GM03348 (cell line): ENCODE measurements at places on chromosomes 2 and 18.

- peak; percentile 57 for DNase-seq
Observed at GRCh38 chr2:55431982-55432627, 12.4 kb upstream of the CCDC88A start.

DNA sequence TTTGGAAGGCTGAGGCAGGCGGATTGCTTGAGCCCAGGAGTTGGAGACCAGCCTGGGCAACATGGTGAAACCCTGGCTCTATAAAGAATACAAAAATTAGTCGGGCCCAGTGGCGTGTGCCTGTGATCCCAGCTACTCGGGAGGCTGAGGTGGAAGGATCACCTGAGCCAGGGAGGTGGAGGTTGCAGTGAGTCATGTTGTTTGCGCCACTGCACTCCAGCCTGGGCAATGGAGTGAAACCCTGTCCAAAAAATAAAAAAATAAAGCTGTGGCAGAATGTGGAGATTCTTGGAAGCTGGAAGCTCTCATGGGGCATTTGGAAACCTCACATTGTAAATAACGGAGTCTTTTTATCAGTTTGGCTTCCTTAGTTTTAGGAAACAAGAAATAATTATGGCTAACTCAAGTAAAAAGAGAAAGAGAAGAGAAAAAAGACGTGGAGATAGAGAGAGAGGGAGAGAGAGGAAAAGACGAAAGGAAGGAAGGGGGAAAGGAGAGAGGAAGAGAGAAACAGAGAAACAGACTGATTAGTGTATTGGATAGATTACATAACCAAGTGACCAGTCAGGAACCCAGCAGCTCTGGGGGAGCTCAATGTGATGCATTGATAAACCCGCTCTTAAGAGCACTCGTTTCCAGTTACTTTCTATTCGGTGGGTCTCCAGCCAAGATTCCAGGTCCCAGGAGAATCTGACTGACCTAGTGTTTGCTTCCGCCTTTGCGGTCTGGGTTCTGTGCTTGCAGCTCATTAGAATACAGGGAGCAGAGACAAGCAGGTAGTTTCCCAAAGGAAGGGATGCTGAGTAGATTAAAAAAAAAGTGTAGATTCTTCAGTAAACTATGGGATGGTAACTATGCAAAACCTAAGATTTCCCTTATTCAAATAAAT, 1.1 kb upstream of the SPAST start:
- peak; percentile 24 for DNase-seq

GRCh38 chr2:15389895-15390294, 171.2 kb downstream of the NBAS start:
- DNase-seq, result no peak

DNA sequence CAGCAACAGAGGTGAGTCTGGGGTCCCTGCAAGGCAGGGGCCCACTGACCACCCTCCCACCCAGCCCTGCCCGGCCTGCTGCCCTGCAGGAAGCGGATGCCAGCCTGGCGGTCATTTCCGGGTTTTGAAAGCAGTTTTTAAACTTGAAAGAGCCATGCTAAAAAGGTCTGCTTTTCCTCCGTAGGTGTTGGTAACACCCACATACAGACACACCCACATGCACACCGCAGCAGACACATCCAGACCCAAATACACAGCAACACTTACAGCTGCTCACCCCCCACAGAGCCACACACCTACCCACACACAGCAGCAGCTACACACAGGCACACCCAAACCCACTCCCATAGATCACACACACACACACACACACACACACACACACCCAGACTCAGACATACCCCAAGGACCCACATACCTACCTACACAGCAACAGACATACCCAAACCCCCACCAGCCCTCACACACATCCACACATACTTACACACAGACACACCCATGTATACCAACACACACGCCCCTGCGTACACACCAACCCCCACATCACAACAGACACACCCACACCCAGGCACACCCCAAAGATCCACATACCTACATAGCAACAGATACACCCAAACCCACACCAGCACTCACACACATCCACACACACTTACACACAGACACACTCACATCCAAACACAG, 7.6 kb downstream of the ZFP36L2 start:
- peak; percentile 34 for DNase-seq
